ENCODE measurements at places on chromosomes 16 and 17.

GRCh38 chr17:73820686-73821448 lies 176.6 kb upstream of the SDK2 start:
- no peak for DNase-seq

DNA sequence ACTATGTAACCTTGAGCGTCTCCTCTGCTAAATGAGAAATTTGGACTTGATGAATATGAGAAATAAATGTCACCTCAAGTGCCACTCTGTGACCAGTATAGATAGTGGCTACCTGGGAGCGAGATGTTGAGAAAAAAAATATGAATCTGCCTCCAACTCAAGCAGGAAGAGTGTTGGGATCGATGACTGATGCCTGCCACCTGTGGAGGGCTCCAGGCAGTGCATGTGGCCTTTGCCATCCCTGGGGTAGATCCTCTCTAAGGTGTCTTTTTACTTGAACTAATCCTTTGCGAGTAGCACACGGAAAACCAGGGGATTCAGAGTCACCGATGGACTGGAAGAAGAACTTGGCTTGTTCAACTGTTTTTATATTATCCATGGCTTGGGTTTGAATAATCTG lies 9.4 kb downstream of the CCDC182 start:
- peak; percentile 34 for DNase-seq

GRCh38 chr17:77410470-77410869 lies 269.7 kb downstream of the SEC14L1 start:
- no peak for DNase-seq

DNA sequence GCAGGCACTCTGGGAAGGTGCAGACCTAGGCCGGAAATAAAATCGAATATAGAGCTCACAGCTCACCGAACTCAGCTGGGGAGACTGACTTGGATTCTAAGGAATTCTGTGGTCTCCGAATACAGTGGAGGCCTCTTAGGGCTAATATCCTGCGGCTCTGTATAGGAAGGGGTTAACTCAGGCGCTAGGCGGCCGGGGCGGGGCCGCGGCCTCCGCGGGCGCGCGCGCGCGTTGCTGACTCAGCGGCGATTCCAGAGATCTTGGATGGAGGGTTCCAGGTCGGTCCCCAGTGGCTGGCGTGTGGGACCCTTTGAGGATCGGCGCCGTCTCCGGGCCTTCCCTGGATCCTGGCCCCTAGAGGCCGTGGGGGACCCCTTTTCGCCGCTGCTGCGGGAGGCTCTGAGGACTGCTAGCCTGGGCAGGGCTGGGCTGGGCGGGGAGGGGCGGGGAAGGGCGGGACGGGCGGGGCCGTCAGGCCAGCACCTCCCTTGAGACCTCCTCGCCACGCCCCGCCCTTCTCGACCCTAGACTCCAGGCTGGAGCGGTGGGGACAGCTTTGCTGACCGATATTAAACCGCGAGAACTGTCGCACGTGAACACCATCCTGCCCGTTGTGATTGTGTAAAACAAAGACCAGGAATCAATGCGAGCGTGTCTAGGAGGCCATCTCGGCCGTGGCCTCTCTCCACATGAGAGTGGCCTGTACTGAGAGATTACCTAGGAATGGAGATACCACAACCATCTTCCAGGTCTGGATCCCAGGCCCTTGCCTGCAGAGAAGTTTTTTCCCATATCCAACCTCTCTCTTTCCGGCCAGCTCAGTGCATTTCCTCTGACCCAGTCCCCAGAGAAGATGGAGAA lies 1.4 kb upstream of the PLEKHH3 start:
- peak; percentile 78 for DNase-seq

DNA sequence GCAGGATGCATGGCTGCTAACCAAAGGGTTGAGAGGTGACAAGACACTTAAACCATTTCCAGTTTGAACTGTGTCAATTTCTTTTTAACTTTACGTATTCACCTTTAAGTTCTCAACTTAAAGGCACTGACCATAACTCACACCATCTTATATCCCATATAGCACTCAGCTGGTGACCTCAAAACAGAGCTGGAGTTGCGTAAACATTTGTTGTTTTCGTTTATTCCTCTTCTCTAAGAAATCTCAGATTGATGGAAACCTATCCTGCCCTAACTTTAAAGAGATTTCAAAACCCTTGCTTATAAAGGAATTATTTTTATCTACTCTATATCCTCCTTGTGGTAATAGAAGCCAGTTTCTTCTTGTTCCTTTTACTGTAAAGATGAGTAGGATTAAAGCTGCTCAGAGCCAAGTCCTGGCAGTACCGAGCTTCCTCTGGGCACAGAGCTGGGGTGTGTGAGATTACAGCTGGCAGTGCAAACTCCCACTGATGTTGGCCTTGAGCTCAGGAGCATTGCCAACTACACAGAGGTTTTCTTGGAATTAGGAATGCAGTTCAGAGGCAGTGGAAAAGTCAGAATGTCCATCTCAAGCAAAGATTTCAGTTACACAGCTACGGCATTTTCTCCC lies 1.3 kb downstream of the KCTD2 start:
- DNase-seq: no peak

DNA sequence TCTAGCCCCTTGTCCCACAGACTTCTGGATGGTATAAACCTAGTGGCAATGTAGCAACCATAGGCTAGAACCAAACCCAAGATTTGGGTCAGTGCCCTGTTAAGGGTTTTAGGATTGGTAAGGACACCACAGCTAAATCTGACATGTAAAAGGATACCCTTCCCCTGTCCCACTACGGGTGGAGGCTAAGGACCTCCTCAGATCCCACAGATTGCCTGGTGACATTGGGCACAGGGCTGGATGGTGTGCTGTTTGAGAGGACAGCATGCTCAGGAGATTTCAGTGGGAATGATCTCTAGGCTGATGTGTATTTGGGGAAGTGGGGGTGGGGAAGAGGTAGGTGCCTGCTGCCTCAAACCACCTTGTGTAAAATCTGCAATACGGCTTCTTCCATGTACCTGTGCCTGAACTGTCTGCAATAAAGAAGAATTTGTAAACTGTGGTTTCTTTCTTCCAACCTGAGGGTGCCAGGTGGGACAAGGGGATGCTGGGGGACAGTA lies 671 bp upstream of the EDC4 start:
- DNase-seq: no peak

DNA sequence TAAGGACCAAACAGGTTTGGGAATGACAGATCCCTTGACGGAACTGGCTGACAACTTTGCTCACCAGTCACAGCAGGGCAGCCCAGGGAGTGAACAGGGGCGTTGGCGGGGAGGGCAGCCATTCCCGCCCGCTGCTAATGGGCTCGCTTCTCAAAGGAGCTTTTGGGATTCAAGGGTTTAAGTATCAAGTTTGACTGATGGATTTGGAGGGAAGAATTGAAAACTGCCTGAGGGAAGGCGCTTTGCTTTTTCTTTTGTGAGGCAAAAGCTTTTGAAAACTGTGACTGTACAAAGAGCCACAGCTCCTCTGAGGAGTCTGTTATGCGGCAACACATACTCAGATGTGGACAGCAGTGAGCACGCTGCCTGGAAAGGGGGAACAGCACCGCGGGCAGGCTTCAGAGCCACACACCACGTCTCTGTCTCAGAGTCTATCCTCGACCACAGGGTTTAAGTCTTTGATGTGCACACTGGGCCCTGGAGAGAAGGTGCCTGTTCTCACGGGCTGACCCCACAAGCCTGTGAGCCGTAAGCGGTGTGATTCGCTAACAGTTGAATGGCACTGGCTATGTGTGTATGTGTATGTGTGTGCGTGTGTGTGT lies 79.9 kb upstream of the HSBP1 start:
- no peak for DNase-seq

DNA sequence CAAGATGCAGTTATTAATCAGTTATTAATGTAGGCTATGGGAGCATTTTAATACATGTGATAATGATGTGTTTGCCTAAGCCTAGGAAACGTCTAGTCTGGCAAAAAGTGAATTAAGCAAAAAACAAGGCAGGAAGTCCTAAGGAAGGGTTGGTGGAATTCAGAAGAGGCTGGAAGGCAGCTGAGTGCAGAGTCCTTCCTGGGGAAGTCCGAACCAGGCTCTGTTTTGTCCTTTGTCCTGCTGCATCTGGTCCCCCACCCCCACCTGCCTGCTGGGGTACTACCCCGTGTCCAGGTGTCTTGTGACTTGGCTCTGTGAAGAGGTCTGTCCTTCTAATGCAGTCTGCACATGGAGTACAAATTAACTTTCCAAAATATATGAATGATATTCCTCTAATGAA lies 1.5 kb upstream of the MYH10 start:
- DNase-seq: no peak

- DNase-seq: peak; percentile 82
These were observed 1.3 kb upstream of the HIC1 start for GRCh38 chr17:2053380-2054261.

DNA sequence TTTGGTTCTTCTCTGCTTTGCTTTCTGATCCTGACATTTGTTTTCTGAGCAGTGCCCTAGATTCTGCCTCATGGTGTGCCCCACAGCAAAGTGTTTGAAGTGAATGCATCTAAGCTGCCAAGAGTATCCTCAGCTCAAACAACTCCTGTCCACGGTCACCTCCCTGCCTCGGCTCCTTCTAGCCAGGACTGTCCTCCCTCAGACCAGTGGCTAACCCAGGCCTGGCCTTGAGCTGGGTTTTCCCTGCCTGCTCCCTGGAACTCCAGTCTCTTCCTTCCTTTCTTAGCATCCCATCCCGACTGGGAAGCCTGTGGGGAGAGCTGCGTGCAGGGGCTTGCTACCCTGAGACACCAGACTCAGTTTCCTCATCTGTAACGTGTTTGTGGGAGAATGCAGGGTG lies 256.5 kb downstream of the GSG1L start:
- no peak for DNase-seq

- peak; percentile 57 for DNase-seq
These were observed 428 bp downstream of the SGSM2 start for GRCh38 chr17:2337544-2338314.

- DNase-seq: no peak
These were observed 90.2 kb downstream of the SYCE1L start for GRCh38 chr16:77289331-77289809.

GRCh38 chr17:3740611-3741073 lies 16.9 kb downstream of the HASPIN start:
- peak; percentile 61 for DNase-seq

- DNase-seq: no peak
These were observed 48.6 kb downstream of the IST1 start for GRCh38 chr16:71943887-71944286.

- DNase-seq: no peak
These were observed 2.7 kb downstream of the WDR45B start for GRCh38 chr17:82645516-82645915.

DNA sequence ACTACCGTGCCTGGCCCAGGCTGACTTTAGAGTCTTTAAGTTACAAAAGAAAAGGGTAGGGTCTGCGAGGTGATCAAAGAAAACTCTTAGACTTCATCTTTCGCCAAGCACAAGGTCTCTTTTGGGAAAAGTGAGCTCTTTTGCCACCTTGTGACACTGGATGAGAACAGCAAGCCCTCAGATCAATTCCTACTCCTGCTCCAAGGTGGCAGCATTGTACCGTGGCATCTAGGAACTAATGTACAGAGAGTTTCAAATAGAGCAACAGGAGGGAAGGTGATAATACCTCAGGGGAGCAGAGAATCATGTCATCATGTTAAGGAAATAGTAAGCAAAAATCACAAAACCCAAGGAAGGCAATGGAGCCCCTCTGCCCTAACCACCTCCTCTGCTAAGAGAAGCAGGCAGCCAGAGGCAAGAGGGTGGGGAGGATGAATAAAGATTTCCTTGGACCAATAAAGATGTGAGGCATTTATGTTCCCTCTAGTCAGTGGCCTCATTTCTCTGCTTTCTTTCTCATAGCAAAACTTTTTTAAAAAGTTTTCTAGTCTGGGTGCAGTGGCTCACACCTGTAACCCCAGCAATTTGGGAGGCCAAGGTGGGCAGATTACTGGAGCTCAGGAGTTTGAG lies 2.1 kb upstream of the C17orf78 start:
- DNase-seq: peak; percentile 89

GRCh38 chr16:87687126-87687910 lies 78.5 kb downstream of the KLHDC4 start:
- no peak for DNase-seq

GRCh38 chr17:72556944-72557826 lies 436.4 kb downstream of the SOX9 start:
- peak; percentile 80 for DNase-seq
